CD4-positive, CD25-positive, alpha-beta regulatory T cell (primary cell): ENCODE measurements at places on chromosomes 5 and 9. TPM values are rescaled to one million over a fixed set of nuclear protein-coding genes. Genes with fewer than 3 reads are reported as not detected.

- no peak for DNase-seq
These were observed 20.7 kb upstream of the C5orf47 start for GRCh38 chr5:173968154-173968797.

DNA sequence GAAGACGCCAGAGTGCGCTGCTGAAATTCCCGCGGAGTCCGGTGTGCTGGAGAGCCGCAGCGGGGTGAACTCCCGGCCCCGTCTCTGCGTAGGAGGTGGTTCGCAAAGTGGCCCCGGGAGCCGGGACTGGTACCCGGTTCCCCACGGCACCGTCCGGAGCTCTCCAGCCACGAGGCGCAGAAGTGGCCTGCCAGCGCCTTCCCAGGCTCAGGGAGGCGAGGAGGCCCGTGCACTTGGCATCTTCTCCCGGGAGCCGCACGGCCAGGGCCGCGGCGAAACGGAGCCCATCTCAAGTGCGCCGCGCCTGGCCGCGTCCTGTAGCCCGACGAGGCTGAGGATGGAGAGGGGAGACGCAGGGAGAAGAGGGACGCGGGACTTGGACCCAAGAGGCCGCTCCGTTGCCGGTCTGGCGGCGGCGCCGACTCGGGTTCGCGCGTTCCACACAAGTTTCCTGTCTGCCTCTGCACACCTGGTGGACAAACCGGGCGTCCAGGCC, 1.1 kb upstream of the IRX1 start:
- no peak for DNase-seq

GRCh38 chr5:172008111-172008455, 1.6 kb upstream of the FBXW11 start:
- no peak for DNase-seq

GRCh38 chr5:65779643-65780042, 57.6 kb downstream of the NLN start:
- DNase-seq = peak; percentile 76

GRCh38 chr5:177329883-177330282, 18.2 kb upstream of the MXD3 start:
- no peak for DNase-seq

DNA sequence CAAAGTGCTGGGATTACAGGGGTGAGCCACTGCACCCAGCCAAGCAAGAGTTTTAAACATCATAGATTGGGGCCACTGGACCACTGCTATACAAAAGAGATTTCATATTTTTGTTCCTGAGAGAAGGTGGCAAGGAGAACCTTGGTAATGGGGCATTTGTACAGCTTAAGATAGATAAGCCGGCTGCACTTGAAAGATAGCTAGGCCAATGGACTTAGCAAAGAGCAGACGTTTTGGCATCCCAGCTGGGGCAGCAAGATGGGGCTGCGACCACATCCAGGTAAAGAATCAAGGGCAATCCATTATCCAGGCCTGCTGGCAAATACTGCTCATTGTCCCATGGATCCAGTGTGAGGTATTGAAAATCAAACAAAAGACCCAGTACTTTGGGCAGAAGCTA, 3.9 kb upstream of the ISCA1 start:
- no peak for DNase-seq

DNA sequence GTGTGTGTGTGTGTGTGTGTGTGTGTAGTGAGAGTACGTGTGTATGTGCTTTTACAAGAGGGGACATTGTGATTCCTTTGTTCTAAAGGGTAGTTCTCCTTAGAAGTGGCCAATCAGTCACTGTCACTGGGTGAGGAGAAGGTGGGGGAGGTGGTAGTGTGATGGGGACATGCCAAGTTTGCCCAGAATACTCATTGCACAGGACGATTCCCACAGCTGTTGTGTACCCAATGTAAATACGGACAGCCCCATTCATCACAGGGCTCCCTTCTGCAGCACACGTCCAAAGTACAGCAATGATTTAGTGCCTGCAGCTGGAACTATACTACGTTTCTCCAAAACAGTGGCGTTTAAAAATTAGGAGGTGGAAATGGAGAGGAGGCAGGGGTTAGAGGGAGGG, 287.8 kb downstream of the TLR4 start:
- DNase-seq = no peak

DNA sequence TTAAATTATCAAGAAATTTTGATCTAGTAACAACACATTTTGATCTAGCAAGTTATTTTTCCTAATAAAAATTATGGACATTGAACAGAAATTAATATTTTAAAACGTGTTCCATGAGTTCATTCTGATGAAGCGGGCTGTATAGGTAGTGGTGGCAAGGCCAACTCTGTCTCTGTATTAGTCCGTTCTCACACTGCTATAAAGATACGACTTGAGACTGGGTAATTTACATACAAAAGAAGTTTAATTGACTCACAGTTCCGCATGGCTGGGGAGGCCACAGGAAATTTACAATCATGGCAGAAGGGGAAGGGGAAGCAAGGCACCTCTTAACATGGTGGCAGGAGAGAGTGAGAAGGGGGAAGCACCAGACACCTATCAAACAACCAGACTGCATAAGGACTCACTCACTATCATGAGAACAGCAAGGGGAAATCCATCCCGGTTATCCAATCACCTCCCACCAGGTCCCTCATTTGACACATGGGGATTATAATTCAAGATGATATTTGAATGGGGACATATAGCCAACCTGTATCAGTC, 61.2 kb downstream of the TMEM232 start:
- no peak for DNase-seq

DNA sequence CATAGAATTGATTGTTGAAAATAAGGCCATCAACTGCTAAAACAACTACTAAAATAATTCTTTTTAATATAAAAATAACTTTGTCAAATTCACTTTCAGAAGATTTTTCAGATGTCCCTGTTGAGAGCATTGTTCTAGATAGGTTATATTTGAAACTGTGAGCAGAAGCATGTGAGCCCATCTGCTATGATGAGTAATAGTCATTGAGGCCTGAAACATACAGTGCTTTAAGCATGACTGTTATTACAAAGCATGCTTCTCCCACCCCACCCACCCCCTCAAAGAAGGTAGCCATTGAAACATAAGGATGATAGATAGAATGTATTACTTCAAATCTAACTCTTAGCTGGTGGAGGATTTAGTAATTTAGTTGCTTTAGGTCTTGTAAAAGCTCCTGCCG, 86.0 kb downstream of the UHRF2 start:
- no peak for DNase-seq

GRCh38 chr5:133521801-133522200, 90.5 kb downstream of the FSTL4 start:
- DNase-seq = no peak

Gene BARHL1
- not detected for total RNA-seq

Gene DMRT3
- not detected for total RNA-seq

Gene PCDHA10
- total RNA-seq = not detected
